Dermis microvascular lymphatic vessel endothelial cell (primary cell): ENCODE measurements at places on chromosomes 6 and 20. TPM values are rescaled to one million over a fixed set of nuclear protein-coding genes. Genes with fewer than 3 reads are reported as not detected.

EGFL8 gene
- 0.64 and 2.3 TPM in 2 replicates for total RNA-seq

BHLHE23 gene
- not detected in 2 replicates for total RNA-seq

RBM39 gene
- total RNA-seq: 255 and 271 TPM in 2 replicates

FAM8A1 gene
- 8.5 and 12.0 TPM in 2 replicates for total RNA-seq

MARCKS gene
- 218 and 247 TPM in 2 replicates for total RNA-seq

OR10C1 gene
- not detected in 2 replicates for total RNA-seq

SAMD3 gene
- not detected in 2 replicates for total RNA-seq

MYH7B gene
- total RNA-seq: under 0.01 TPM in 1 of 2 replicates, not detected in the other

EYS gene
- total RNA-seq: 0.13 TPM in 1 of 2 replicates, not detected in the other

APOBEC2 gene
- not detected in 2 replicates for total RNA-seq

SLC22A3 gene
- total RNA-seq: under 0.01 TPM in 1 of 2 replicates, not detected in the other

FOXF2 gene
- not detected in 2 replicates for total RNA-seq

UQCC2 gene
- total RNA-seq: 9.9 and 21.2 TPM in 2 replicates

SNAP25 gene
- under 0.01 TPM in 1 of 2 replicates, not detected in the other for total RNA-seq

CALHM6 gene
- total RNA-seq: 0.90 and 1.0 TPM in 2 replicates

MBOAT1 gene
- 14.8 and 35.7 TPM in 2 replicates for total RNA-seq

ABCF1 gene
- 29.3 and 43.2 TPM in 2 replicates for total RNA-seq
